ENCODE measurements at places on chromosomes 11 and 22.

- no peak for DNase-seq
These were observed 47.8 kb downstream of the FLRT1 start for GRCh38 chr11:64083398-64084080.

DNA sequence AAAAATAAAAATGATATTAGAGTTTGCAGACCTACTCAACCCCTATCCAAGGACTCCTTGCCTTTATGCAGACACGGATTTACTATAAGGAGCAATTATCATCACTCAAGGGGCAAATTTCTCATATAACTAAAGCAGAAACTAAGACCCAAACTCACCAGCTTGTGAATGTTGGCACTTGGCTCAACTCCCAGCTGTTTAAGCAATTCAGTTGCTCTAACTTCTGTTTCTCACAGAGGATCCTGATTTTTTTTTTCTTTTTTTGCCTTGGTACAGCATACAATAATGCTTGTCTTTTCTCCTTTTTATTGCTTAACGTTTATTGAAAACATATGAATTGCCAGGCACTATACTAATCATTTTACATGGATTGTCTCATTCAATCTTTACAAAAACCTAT lies 9.6 kb upstream of the CBLIF start:
- DNase-seq = no peak

DNA sequence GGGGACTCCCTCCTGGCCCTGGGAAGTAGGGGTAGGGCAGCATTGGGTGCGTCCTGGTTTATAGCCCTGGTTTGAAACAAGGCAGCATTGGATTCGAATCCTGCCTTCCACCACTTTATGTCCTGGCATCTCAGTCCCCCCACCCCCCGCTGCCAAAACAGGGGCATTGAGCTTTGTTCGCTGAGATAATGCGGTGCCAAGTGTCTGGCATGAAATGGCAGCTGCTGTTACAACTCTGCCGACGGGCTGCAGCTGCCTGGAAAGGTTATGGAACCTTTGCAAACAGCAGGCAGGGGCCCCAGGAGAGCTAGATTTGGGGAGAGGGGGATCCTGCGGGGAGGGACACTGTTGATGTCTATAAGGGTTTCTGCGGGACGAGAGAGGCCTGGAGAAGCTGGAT lies 1.9 kb downstream of the TST start:
- no peak for DNase-seq

DNA sequence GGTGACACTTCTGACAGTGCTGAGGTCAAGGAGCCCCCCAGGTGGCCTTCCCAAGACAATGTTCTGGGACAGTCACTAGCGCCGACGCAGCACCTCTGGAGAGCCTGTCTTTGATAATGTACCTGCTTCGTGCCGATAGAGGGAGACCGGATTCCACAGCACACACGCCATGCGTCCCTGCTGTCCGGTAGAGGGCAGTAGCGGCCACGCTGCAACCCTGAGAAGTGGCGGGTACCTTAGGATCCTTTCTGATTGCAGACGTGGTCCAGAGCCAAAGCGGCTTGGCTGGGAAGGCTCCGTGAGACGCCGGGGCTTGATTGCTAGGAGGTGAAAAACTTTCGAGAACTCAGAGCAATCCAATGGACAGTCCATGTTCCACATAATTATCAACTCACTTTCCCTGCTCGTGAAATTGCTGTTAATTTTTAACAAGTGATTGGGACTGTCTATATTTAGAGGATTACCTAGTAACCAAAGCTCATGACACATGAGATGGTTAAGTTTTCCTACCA lies 11.4 kb upstream of the BARX2 start:
- peak; percentile 21 for DNase-seq

DNA sequence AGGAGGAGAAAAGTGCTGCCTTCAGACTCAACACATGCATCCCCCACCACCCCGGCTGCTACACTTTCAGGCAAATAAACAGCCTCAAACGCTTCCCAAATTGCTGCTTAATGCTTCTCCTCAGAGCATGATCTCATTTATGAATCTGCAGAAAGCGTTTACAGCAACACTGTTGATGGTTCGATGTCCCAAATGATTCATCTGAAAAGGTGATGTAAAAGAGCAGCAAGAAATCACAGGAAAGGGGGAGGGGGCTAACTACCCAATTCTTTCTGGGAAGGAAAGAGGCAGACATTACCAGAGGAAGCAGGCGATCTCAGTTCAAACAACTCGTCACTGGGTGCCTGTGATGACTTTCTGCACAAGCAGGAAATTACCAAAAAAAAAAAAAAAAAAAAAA lies 119.6 kb downstream of the TENM4 start:
- DNase-seq = no peak

DNA sequence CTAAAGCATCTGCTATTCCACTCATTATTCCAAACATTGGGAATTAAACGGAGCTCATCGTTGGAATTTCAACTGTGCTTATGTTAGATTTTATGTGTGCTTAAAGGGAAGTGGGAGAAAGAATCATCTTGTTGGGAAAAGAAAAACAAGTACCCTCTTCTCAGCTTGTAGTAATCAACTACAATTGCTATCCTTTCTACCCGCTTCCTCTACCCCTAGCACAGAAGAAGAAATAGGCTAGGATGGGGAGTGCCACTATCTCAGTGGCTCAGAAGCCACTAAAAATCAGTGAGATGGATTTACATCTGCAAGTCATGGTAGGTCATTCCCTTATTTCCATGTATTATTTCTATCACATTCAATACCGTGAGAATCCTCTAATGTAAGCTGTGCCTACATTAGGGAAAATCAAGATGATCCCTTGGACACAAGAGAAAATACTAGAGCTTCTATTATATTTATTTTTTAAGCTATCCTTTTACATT lies 97.9 kb upstream of the CD44 start:
- no peak for DNase-seq

- no peak for DNase-seq
These were observed 460.9 kb upstream of the KIRREL3 start for GRCh38 chr11:127461241-127462064.

DNA sequence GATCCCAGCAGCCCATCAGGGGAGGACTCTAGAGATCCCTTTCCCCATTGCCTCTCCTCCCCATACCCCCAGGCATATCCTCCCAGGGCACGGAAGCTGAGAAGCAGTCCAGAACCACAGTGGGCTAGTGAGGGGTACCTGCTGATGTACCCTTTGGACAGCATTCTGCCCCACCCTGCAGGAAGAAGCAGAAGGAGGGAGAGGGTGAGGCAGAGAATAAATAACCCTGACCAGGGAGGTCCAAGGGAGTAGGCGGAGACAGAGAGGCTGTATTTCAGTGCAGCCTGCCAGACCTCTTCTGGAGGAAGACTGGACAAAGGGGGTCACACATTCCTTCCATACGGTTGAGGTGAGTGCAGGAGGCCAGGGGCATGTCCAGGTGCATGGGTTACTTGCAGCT lies at the start of gene OR51E1:
OR51E1 (plus strand) TSS at position 301 of the 400 bp plus-strand sequence. CDS start 8,545 bp downstream, outside the sequence.
- no peak for DNase-seq

- no peak for DNase-seq
These were observed 112.3 kb downstream of the IGLL1 start for GRCh38 chr22:23467721-23468294.

DNA sequence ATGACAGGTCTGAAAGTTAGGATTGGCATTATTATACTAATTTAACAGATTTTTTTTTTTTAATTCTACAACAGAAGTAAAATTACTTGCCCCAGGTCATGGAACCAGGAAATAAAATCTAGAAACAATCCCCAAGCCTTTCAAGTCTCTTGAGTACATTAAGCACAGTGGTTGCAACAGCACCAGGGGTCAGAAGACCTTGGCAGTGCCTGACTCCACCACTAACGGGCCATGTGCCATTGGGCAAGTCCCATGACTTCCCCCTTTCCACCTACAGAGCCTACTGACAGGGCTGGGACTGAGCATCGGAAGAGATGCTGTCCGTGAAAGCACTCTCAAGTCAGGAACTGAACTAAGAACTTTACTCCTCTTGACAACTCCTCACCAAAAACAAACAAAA lies 98.6 kb upstream of the AKIP1 start:
- no peak for DNase-seq

- DNase-seq = peak; percentile 70
These were observed 706 bp downstream of the DCPS start for GRCh38 chr11:126304457-126305075.

Measured in C1 segment of cervical spinal cord (tissue), 14 donors.